ENCODE measurements at places on chromosomes 16 and 17.
A peak's percentile ranks its signal among the peaks of the same experiment; 100 is the strongest.

DNA sequence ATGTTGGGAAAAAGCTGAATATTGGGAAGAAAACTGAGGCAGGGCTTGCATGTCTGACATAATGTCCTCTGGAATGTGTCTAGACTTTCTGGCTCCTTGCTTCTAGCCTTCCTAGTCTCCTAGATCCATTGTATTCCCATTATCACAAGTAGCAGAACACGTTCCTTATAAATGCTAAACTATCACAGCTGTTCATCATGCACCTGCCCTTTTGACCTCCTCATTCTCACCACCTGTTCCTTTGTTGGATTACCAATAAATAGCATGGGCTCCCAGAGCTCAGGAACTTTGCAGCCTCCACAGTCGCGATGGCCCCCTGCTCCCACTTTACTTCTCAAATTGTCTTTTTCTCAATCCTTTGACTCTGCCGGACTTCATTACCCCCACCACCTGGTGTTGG lies 49.7 kb downstream of the ACSM1 start:
- no peak for DNase-seq

DNA sequence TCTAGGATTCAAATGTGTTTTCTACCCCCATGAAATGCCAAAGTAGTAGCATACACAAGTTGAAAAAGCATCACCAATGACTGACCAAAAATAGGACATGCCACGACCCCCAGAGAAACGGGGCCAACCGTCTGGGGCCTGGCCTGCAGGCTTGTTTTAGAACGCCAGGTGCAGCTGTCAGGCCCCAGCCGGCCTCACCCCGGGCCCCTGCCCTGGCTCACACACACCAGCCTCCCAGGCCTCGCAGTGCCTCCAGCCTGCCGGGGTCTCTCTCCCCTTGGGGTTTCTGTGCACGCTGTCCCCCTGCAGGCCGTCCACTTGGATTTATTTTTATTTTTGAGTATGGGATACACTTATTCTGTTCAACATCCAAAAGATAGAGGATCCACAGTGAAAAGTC lies 7.9 kb downstream of the KATNB1 start:
- no peak for DNase-seq

DNA sequence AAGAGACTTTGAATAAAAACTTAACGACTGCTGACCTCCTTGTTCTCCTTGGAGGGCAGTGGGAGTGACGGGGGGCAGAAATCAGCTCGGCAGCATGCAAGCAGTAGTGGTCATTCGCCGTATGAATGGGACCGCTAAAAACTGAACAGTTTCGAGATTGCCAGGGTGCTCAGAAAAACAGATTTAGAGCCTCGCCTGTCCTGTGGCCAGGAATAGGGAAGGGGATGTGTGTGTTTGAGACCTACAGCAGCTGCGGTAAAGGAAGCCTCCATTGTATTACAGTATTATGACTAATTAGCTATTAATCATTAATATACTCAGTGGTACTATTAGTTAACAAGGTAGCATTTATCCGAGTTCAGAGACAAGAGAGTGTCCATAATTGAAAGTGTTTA lies 670 bp upstream of the ZNF652 start:
- no peak for DNase-seq

DNA sequence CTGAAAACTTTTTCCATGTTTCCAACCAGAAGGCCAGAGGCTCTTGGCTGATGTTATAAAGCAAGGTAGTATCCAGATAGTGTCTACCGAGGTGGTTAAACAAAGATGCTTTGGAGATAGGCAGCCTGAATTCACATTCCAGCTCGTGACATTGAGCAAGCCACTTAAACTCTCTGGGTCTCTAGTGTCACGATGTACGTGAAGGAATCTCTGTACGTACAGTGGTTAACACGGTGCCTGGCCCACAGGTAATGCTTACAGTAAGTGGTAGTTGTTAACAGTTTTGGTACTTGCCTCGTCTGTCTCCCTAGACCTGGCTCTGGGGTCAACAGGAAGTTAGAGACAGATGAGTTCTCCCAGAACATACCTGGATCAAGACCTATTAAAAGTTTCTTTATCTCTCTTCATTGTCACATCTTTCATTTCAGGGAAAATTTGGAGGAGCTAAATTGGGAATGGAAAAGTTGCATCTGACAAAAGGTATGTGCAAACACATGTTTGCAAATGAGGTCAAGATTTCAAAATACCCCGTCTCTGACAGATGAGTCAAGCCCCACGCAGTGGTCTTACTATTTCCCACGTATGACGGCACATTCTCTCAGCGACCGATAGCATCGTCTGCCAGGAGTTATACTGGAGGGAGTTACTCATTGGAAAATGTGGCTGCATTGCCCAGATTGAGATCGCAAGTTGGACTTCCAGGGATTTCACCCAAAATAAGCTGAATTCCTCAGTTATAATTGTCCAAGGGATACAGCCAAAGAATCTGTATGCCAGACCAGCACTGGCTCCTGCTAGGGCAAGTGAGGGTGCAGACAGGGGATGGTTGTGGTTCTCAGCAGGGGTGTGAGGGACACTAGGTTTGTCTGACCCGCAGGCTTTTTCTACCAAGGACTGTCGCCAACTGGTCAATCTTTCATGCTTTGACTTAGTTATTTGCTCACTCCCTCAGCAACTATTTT lies 18.9 kb upstream of the MYH10 start:
- no peak for DNase-seq

DNA sequence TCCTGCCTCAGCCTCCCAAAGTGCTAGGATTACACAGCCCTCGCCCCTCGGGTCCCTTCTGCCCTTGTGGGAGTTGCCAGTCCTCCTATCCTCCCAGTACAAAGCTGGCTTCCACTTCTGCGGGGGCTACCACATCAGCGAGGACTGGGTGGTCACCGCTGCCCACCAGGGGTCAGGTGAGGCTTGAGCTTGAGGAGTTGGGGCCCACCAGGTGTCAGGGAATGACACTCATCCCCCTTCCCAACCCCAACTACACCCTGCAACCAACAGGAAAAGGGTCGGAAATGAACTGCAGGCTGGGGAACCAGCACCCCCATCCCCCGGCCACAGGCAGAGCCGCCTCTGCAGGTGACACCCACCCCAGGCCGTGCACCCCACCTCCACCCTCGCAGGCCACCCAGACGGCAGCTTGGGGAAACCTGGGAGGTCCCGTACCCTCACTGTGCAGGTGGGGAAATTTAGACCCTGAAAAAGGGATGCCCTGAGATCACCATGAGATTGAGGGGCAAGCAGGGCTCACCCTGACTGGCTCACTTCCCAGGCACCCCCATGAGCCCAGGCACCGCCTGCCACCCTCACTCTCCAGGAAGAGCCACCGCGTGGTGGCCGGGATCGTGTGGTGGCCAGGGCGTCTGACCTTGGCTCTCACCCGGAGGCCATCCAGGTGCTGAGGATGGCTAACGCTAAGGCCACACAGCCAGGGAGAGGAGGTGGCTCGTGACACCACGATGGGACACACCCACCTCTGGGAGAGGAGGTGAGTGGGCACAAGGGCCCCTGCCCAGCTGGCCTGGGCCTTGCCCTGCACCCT lies 8.0 kb downstream of the CTRB1 start:
- no peak for DNase-seq

- no peak for DNase-seq
Measured at GRCh38 chr16:23016368-23016767, 132.9 kb downstream of the USP31 start.

DNA sequence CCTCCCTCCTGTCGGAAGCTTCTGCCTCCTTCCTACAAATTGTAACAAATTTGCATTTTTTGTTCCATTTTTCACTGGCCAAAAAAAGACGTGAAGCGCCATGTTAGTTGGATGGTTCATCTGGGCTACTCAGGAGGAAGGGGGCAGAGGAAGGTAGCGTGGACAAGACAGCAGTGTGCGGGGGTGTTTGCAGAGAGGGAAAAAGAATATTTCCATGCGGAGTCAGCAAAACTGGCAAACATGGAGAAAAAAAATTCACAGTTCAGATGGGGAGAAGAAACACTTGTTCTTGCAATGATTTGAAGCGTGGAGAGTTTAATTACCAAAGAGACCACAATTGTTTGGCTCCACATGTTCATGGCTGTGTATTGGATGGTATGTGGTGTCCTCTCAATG lies 138.8 kb upstream of the ERCC4 start:
- no peak for DNase-seq

- no peak for DNase-seq
Measured at GRCh38 chr16:85921026-85921425, 22.1 kb downstream of the IRF8 start.

- no peak for DNase-seq
Measured at GRCh38 chr16:6836766-6837165, 495.9 kb upstream of the RBFOX1 start.

DNA sequence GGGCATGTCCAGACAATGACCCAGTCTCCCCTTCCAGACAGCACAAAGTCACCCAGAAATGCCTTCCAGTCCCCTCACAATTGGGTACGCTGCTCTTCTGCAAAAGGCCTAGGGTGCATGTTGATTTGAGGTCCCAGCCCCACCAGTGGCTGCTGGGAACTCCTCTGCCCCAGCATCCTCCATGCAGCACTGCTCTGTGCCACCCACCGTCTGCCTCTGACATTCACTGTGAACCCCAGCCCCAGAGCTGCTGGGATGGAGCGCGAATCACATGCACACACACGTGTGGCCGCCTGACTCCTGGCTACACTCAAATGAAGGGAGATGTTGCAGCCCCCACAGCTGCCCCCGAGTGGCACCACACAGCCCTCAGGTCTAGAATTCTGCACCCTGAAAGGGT lies 1.2 kb upstream of the C17orf113 start:
- no peak for DNase-seq

GRCh38 chr16:71623597-71623996 lies 2.4 kb upstream of the MARVELD3 start:
- DNase-seq: no peak

DNA sequence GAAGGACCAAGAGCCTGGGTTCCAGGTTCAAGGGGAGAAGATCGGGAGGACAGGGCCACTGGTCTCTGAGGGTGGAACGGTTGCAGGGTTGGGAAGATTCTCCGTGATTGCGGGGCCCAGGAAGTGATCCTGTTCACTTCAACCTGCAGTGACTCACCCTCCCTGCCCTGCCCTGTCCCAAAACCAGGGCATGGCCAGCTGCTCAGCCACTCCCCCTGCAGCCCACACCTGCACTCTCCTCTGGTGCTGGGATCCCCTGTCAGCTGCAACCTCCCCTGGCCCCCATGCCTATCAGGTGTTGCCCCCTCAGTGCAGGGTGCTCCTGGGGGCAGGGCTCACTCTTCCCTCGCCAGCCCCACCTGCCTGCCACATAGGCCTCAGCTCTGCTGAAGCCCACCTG lies 1.1 kb downstream of the RUNDC3A start:
- DNase-seq: no peak

DNA sequence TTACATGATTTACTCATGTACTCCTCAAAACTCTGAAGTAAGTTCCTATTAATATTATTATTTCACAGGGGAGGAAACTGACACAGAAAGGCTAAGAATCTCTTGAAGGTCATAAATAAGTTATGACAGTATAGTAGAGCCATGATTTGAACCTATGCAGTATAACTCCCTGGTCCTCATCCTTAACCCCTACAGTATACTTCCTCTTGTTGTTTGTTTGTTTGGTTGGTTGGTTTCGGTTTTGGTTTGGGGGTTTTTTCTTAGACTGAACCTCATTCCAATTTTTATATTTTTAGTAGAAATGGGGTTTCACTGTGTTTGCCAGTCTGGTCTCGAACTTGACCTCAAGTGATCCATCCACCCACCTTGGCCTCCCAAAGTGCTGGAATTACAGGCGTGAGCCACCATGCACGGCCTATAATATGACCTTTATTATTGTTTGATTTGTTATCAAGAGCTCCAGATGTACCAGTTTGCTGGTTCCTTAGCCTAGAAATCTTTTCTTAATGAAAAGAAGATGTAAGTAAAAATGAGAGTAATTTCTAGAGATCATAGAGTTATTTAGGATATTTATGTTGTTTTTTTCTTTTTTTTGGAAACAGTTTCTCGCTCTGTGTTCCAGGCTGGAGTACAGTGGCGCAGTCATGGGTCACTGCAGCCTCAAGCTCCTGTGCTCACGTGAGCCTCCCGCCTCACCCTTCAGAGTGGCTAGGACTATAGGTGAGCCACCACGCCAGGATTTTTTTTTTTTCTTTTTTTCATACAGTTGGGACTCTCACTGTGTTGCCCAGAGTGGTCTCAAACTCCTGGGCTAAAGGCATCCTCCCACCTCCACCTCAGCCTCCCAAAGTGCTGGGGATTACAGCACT lies 4.8 kb downstream of the PRR11 start:
- DNase-seq: peak; percentile 45

DNA sequence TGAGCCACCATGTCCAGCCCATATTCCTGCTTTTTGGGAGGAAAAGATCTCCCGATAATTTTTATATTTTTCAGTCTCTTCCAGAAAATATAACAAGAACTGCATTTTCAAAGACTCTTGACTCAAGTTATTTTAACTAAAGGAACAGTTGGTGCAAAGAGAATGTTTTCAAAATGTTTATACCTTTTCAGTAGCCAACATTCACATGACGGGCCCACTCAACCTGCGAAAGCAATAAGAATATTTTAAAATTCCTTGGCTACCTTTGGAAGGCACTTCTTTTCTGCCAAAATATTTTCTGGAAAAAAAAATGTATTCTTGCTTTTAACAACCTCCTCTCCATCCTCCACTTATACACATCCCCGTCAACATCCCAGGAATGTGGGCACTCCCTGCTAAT lies 140.3 kb downstream of the ZNF18 start:
- no peak for DNase-seq

DNA sequence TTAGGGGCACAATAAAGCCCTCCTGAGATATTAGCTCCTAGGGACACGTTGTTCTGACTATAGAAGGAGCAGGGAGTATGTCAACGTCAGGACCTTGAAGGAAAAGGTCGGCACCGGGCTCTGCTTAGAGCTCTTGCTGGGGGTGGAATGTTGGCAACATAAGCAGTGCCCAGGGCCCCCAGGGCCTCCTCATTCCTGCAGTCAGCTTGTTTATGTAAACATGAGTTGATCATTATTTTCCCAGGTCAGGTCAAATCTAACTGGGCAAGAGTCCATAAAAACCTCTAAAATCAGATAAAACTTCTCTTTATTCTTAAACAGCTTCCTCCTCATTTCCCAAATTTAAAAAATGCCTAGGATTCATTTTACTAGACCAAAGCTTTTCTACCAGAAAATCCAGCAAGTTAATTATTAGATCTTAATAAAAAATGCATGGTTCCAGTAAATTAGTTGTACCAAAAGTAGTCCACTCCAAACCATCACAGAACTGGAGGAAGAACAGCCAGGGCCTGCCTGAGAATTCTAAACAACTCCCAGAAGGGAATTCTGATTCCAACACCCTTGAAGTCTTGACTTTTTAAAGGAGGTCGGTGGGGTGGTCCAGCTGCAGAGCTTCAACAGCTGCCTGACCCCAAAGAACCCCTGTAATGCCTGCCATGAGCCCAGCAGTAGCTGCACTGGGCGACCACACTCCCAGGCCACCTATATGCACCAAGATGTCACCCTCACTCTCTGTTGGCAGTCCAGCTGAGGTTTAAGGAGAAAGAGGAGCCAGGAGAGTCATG lies 54.3 kb downstream of the AMFR start:
- no peak for DNase-seq

- DNase-seq: no peak
Measured at GRCh38 chr16:50555952-50556673, 7.9 kb downstream of the NKD1 start.

- DNase-seq: no peak
Measured at GRCh38 chr17:20071824-20072691, 62.9 kb downstream of the SPECC1 start.

Data from CD4-positive, alpha-beta T cell treated with Interleukin-4 for 4 hours (primary cell).